Stimulated activated CD4-positive, alpha-beta T cell treated with anti-CD3 and anti-CD28 coated beads, Interleukin-4, amount 100 ng/mL, for 4 hours (primary cell): ENCODE measurements at places on chromosomes 13 and 19.

DNA sequence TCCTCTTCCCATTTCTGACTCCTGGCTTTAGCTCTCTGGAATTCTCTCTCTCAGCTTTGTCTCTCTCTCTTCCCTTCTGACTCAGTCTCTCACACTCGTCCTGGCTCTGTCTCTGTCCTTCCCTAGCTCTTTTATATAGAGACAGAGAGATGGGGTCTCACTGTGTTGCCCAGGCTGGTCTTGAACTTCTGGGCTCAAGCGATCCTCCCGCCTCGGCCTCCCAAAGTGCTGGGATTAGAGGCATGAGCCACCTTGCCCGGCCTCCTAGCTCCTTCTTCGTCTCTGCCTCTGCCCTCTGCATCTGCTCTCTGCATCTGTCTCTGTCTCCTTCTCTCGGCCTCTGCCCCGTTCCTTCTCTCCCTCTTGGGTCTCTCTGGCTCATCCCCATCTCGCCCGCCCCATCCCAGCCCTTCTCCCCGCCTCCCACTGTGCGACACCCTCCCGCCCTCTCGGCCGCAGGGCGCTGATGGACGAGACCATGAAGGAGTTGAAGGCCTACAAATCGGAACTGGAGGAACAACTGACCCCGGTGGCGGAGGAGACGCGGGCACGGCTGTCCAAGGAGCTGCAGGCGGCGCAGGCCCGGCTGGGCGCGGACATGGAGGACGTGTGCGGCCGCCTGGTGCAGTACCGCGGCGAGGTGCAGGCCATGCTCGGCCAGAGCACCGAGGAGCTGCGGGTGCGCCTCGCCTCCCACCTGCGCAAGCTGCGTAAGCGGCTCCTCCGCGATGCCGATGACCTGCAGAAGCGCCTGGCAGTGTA lies 2.7 kb downstream of the APOE start:
- DNase-seq: no peak

GRCh38 chr19:49814010-49814409 lies 918 bp upstream of the FUZ start:
- DNase-seq: no peak

GRCh38 chr13:98454389-98454881 lies 122.5 kb downstream of the STK24 start:
- no peak for DNase-seq

DNA sequence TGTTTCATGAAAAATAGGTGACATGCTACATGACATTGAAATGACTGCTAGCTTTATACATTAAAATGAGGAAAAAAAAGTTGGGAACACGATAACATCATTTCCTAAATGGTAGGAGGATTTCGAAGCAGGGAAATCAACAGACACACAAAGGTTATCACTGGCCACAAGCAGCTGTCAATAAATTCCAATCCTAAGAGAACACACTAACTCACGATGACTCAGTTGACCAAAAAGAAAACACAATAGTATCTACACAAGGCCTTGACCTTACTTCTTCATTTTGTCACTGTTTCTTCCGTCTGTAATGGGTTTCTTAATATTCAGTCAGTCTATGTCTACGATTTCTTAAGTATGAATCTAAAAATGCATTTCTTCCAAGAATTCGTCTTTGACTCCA lies 36.5 kb downstream of the STARD13 start:
- DNase-seq: no peak

GRCh38 chr19:31783592-31783991 lies 434.4 kb upstream of the TSHZ3 start:
- no peak for DNase-seq

DNA sequence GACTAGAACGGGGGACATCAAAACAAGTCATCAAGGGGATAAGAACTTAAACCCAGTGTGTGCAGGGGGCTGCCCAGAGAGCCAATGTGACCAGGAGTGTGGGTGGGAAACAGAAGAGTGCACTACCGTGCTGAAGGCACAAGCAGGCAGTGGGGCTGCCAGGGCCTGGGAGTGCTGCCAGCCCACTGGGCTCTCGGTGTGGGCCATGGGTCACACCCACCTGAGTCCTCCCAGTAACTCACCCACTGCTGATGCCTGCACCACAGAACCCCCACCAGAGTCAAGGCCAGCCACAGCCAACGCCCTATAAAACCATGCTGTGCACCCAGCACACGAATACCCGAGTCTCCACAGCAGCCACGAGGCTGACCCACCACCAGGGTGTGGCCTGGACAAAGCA lies 8.5 kb downstream of the MED26 start:
- DNase-seq: no peak

DNA sequence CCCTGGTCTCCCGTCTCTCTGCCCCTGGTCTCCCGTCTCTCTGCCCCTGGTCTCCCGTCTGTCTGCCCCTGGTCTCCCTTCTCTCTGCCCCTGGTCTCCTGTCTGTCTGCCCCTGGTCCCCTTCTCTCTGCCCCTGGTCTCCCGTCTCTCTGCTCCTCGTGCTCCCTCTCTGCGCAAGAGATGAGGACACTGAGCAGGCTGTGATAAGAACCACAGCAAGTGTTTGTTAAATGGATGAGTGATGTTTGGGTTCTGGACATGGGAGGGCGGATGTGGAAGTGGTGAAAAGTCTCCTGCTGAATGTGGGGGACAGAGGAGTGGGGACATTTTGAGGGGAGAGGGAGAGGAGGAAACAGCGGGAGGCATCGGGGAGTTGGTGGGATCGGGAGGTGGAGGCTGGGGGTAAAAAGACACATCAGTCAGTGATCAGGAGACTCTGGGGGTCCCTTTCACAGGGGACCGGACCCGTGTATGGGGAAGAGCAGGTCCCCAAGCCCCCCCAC lies 8.0 kb downstream of the NPAS1 start:
- DNase-seq: no peak

DNA sequence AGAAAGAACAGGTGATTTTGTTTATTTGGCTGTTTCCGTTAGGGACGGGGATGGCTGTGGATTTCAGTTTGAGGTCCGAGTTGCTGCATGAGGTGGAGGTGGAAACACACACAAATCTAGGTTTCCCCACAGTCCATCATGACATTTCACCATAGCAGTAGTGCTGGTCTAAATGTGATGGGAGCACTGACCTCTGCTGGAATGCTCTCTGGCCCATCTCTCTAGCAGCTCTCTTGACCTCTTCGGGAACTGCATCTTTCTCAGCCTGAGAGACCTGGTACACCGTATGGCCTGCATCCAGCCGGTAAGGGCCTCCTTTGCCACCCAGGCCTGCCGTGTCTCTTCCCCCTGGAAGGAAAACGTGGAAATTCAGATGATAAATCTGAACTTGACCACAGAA lies 154.0 kb downstream of the RGCC start:
- DNase-seq: no peak

- no peak for DNase-seq
Observed at GRCh38 chr13:100523981-100524386, 64.6 kb downstream of the GGACT start.

GRCh38 chr19:17306285-17306714 lies 628 bp downstream of the MRPL34 start:
- no peak for DNase-seq

DNA sequence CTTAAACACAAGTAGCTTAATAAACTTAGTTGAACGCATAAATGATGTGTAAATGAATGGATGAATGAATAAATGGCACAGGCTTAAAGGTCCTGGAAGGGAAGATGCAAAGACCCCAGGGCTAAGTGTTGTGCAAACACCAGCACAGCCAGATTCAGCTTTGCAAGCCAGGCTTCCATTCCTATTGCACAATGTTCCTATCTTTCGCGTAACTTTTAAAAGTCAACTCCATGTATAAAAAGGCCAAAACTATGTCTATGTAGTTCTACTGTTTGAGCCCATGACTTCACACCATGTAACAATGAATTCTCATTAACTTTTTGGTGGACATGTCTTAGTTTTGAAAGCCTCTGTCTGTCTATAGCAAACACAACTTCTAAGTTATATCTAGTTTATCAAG lies 226.0 kb downstream of the NALCN start:
- no peak for DNase-seq

DNA sequence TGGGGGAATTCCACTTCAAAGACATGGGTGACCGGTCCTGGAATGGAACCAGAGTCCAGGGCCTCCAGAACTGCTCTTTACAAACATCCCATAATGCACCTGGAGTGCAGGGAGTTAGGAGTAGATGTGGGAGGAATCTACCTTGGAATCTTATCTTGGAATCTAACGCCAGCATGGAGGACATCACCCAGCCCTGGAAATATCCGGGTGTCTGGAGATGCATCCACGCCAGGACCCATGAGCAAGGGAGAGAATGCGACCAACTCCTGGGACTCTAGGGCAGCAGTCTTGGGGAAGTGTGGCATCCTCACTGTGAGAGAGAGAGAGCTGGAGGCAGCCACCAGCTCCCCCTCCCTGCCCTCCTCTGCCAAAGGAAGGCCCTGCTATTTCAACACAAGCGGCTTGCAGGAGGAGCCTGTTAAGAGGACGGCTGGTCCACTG lies 211.8 kb downstream of the UQCRFS1 start:
- no peak for DNase-seq

GRCh38 chr13:45292176-45292575 lies 48.8 kb downstream of the TPT1 start:
- DNase-seq: no peak

- DNase-seq: no peak
Observed at GRCh38 chr13:30565658-30566057, 52.1 kb upstream of the USPL1 start.

GRCh38 chr19:31980796-31981195 lies 364.6 kb upstream of the ZNF507 start:
- no peak for DNase-seq

GRCh38 chr19:39474139-39474620 lies 6.5 kb upstream of the TIMM50 start:
- peak; percentile 64 for DNase-seq

GRCh38 chr13:40132249-40132648 lies 476.8 kb downstream of the COG6 start:
- peak; percentile 34 for DNase-seq

GRCh38 chr19:4359627-4360000 lies 16.3 kb downstream of the MPND start:
- DNase-seq: no peak

- no peak for DNase-seq
Observed at GRCh38 chr13:37134411-37135041, 29.1 kb upstream of the CSNK1A1L start.

GRCh38 chr13:48906200-48906599 lies 69.5 kb upstream of the FNDC3A start:
- DNase-seq: no peak

GRCh38 chr13:77457966-77458365 lies 77.5 kb upstream of the SCEL start:
- DNase-seq: no peak
